ENCODE measurements at places on chromosomes 5 and 9. TPM values are rescaled to one million over a fixed set of nuclear protein-coding genes. Genes with fewer than 3 reads are reported as not detected.

GRCh38 chr9:17630531-17630949, 51.7 kb downstream of the SH3GL2 start:
- H3K27ac ChIP-seq = no peak overlapping the region
- H3K27me3 ChIP-seq = no peaks in the 10 kb centered on the region
- no peak overlapping the region for H3K4me3 ChIP-seq
- no peak for DNase-seq
- no peaks in the 10 kb centered on the region for H3K36me3 ChIP-seq
- no peaks in the 10 kb centered on the region for H3K4me1 ChIP-seq

GRCh38 chr5:25286319-25286718, 641.5 kb upstream of the CDH10 start:
- no peak overlapping the region for H3K4me3 ChIP-seq
- H3K27me3 ChIP-seq = no peaks in the 10 kb centered on the region
- no peaks in the 10 kb centered on the region for H3K36me3 ChIP-seq
- DNase-seq = no peak
- H3K27ac ChIP-seq = no peak overlapping the region

GRCh38 chr5:110900829-110901228, 162.0 kb downstream of the SLC25A46 start:
- no peak overlapping the region for H3K4me3 ChIP-seq
- no peaks in the 10 kb centered on the region for H3K36me3 ChIP-seq
- H3K27me3 ChIP-seq = no peaks in the 10 kb centered on the region
- no peak overlapping the region for H3K27ac ChIP-seq
- H3K4me1 ChIP-seq = no peaks in the 10 kb centered on the region
- no peak for DNase-seq

- no peaks in the 10 kb centered on the region for H3K36me3 ChIP-seq
- H3K27ac ChIP-seq = no peak overlapping the region
- no peak overlapping the region for H3K4me3 ChIP-seq
- peaks cover 2% of the 10 kb centered on the region for H3K4me1 ChIP-seq
- no peak for DNase-seq
- no peaks in the 10 kb centered on the region for H3K27me3 ChIP-seq
These were observed 250.4 kb upstream of the PCSK5 start for GRCh38 chr9:75639971-75640610.

DNA sequence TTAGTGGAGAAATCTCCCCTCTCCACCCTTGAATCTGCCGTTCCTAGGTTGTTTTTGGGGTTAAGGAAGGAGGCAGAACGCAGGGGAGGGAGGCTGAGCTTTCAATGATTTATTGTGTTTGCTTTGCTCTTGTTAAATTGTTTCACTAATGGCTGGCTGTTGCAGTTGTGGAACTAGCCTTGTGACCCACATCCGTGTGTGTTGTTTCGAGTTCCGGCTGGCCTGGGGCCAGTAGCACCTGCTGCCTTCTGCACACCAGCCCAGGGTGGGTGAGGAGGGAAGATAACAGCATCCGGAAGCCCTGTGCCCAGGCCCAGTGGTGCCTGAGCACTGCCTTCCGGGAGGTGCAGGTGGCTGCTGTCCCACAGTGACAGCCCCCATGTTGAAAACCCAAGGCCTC, 3.6 kb downstream of the ERGIC1 start:
- no peak for DNase-seq
- H3K27ac ChIP-seq = peak overlapping the region; percentile 17
- no peaks in the 10 kb centered on the region for H3K36me3 ChIP-seq
- H3K27me3 ChIP-seq = no peaks in the 10 kb centered on the region

DNA sequence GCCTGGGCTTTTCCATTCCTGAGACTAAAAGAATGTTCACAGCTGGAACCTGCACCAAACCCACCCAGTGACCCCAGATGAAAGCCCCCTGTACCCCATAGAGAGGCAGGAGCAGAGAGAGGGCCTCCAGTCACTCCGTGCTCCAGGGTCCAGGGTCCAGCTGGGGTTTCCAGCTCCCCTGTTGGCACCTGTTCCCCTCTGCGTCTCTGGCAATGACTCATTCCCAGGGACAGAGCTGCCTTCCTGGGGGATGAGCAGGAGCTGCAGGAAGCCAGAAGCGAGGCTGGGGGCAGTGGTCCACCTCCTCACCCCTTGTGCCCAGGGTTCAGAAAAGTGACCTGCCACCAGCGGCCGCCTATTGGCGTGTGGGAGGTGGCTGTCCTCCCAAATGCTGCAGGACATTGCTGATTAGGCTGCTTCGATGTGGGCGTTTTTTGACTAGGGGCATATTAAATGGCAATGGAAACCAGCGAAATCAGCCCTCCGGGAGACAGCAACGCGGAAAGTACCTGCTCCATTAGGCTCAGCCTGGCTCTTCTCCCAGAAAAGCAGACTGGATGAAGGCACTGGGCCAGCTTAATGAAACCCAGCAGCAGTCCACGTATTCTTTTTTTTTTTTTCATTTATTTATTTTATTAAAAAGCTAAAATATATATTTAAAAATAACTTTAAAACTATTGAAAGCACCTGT, 97.4 kb downstream of the DAP start:
- H3K36me3 ChIP-seq = no peaks in the 10 kb centered on the region
- DNase-seq = no peak
- H3K27me3 ChIP-seq = no peaks in the 10 kb centered on the region
- no peaks in the 10 kb centered on the region for H3K4me1 ChIP-seq

DNA sequence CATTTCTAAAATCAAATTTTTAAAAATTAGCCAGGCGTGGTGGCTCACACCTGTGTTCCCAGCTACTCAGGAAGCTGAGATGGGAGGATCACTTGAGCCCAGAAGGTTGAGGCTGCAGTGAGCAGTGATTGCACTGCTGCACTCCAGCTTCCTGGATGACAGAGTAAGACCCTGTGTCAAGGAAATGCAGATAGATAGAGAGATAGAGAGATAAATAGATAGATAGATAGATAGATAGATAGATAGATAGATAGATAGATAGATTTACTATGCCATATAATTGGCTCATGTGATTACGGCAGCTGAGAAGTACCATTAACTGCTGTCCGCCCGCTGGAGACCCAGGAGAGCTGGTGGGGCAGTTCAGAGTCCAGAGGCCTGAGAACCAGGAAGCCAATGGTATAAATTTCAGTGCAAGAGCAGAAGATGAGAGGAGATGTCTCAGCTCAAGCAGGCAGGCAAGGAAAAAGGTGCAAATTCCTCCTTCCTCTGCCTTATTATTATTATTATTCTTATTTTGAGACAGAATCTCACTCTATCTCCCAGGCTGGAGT, 13.0 kb upstream of the PTGES start:
- no peak for DNase-seq
- peaks cover 8% of the 10 kb centered on the region for H3K4me1 ChIP-seq
- no peaks in the 10 kb centered on the region for H3K27me3 ChIP-seq
- H3K4me3 ChIP-seq = no peak overlapping the region

DNA sequence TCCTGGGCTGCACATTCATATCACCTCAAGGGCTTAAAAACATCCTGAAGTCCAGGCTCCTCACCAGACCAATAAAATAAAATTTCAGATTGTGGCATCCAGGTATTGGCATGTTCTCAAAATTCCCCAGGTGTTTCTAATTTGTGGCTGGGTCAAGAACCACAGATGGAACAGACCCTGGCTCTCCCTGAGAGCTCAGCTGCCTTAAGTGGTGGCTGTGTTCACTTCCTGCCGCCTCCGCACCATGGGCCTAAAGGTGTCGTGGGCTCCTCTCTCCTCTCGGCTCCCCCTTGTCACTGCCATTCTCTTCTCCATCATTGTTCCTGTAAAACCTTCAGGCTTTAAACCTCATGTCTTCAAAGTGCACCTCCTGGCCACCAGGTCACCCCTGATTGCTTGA, 17.8 kb upstream of the CCNJL start:
- H3K27me3 ChIP-seq = no peaks in the 10 kb centered on the region
- no peak overlapping the region for H3K4me3 ChIP-seq
- DNase-seq = no peak
- no peak overlapping the region for H3K27ac ChIP-seq
- no peaks in the 10 kb centered on the region for H3K4me1 ChIP-seq

DNA sequence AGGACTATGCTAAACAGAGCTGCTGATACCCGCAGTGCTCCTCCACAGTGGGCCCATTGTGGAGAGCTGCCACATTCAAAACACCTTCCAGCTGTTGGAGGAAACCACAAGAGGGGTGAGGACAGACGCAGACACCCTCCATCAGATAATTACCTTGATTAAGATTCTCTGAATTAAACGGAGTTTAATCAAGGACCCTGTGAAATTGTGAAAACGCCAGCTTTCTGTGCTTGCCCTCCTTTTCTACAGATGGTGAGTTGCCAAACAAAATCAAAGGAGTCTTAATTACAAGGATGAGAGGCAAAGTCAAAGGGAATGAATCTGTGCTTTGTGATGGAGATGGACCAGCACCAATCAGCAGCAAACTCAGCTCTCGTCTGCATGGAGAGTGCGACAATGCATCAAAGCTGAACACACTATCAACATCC, 596.1 kb downstream of the ELAVL2 start:
- H3K4me3 ChIP-seq = no peak overlapping the region
- no peaks in the 10 kb centered on the region for H3K27me3 ChIP-seq
- H3K4me1 ChIP-seq = no peaks in the 10 kb centered on the region
- no peak for DNase-seq
- H3K27ac ChIP-seq = no peak overlapping the region

DNA sequence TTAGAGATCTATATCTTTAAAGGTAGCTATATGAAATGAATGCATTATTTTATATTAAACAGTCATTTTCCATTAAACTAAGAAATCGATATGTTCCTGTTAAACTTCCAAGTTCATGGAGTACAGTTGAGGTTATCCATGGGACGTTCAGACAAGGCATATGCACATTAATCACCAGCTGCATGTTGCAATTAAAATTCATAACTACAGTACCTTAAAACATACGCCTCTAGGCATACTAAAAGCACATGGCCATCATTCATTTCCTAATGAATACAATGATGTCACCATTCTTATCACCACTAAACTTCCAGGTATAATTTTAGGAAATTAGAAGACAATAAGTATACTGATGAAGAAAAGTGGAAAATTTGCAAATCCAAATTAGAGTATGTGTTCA, 174.3 kb downstream of the CDH12 start:
- no peak overlapping the region for H3K4me3 ChIP-seq
- no peaks in the 10 kb centered on the region for H3K36me3 ChIP-seq
- H3K4me1 ChIP-seq = no peaks in the 10 kb centered on the region
- H3K27ac ChIP-seq = no peak overlapping the region
- DNase-seq = no peak

GRCh38 chr9:38130724-38131123, 61.7 kb upstream of the SHB start:
- H3K27me3 ChIP-seq = no peaks in the 10 kb centered on the region
- no peak for DNase-seq
- no peaks in the 10 kb centered on the region for H3K36me3 ChIP-seq
- H3K4me1 ChIP-seq = no peaks in the 10 kb centered on the region

DNA sequence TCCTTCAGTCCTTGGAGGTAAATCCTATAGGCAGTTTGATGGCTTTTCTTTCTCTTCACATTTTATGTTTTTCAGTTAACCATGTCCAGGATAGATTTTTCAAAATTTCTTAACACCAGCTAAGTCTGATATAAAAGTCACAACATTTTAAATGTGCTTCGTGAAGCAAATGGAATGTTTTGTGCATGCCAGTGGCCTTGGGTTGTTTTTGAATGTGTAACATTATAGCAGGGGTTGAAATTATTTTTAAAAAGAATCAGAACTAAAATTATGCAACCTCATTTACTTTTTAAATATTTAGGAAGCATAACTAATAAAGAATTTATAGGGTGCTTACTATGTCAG, 201.1 kb downstream of the ARHGEF28 start:
- H3K4me3 ChIP-seq = no peak overlapping the region
- H3K36me3 ChIP-seq = no peaks in the 10 kb centered on the region
- H3K27ac ChIP-seq = no peak overlapping the region
- no peaks in the 10 kb centered on the region for H3K27me3 ChIP-seq
- H3K4me1 ChIP-seq = peaks cover 21% of the 10 kb centered on the region

GRCh38 chr9:134863941-134864820, 16.4 kb upstream of the FCN2 start:
- H3K27ac ChIP-seq = no peak overlapping the region
- peaks cover 17% of the 10 kb centered on the region for H3K4me1 ChIP-seq
- DNase-seq = peak; percentile 30
- no peaks in the 10 kb centered on the region for H3K27me3 ChIP-seq
- no peak overlapping the region for H3K4me3 ChIP-seq

DNA sequence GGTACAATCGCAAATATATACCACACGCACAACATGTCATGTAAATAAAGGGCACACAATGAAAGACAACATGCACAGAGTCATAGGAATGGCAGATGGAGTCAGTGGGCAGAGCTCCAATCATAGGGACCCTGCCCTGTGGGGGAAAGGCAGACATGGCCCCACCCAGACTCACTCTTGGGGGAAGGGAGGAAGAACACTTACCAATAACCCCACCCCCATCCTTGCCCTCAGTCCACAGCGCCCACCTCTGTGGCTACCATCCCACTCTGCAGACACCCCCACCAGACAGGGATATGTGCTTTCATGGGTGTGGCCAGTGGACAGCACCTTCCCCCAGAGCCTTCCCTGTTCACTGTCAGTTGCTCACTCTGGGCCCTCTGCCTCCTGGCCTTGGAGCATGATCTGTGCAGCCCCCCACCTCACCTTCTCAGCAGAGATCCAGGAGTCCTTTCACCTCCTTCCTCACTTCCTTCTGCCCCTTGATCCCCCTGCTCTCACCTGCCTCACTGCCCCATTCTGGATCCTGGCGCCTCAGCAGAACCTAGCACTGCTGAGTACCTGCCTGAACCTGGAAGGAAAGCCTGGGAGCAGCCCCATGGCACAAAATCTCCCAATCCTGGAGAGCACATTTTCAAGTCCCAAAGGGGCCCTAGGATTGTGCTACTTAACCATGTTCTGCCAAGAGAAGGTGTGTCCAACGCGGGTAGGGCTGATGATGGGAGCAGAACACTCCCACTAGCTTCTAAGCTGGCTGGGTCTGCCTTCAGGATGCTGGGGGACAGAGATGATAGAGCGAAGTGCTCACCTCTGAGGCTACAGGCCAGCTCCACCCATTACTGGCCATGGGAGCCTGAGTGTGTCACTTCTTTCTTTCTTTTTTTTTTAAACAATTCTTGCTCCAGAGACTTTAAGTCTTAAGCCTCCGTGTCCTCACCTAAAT, 1.5 kb upstream of the PHF19 start:
- H3K27ac ChIP-seq = no peak overlapping the region
- H3K4me3 ChIP-seq = no peak overlapping the region
- no peaks in the 10 kb centered on the region for H3K27me3 ChIP-seq
- DNase-seq = peak; percentile 45
- no peaks in the 10 kb centered on the region for H3K4me1 ChIP-seq

- H3K27me3 ChIP-seq = no peaks in the 10 kb centered on the region
- no peak overlapping the region for H3K4me3 ChIP-seq
- H3K4me1 ChIP-seq = peaks cover 1% of the 10 kb centered on the region
- no peaks in the 10 kb centered on the region for H3K36me3 ChIP-seq
- DNase-seq = no peak
These were observed 93.9 kb downstream of the MAPKAP1 start for GRCh38 chr9:125613141-125613540.

- H3K27me3 ChIP-seq = no peaks in the 10 kb centered on the region
- no peak overlapping the region for H3K27ac ChIP-seq
- DNase-seq = no peak
- no peaks in the 10 kb centered on the region for H3K4me1 ChIP-seq
- no peak overlapping the region for H3K4me3 ChIP-seq
These were observed 304.0 kb upstream of the KLF4 start for GRCh38 chr9:107793541-107793940.

PCDHGA2 gene
- 11.7 TPM for total RNA-seq

GAS1 gene
- 41.6 TPM for total RNA-seq

SLC35A4 gene
- total RNA-seq = 47.1 TPM

SELENOP gene
- total RNA-seq = 339 TPM

HBEGF gene
- total RNA-seq = 6.4 TPM

DMRT2 gene
- not detected for total RNA-seq

CBY3 gene
- not detected for total RNA-seq

ZFP37 gene
- 8.1 TPM for total RNA-seq

ABO gene
- total RNA-seq = 18.1 TPM

Data from ovary (tissue), 10 donors.